AG04449 (cell line): ENCODE measurements at places on chromosomes 16 and 17.

- DNase-seq: no peak
These were observed 18.6 kb downstream of the ENGASE start for GRCh38 chr17:79093270-79093669.

- no peak for DNase-seq
These were observed 15.5 kb downstream of the NEUROD2 start for GRCh38 chr17:39591958-39592954.

- DNase-seq: no peak
These were observed 27.5 kb downstream of the TRIM25 start for GRCh38 chr17:56886288-56886731.

DNA sequence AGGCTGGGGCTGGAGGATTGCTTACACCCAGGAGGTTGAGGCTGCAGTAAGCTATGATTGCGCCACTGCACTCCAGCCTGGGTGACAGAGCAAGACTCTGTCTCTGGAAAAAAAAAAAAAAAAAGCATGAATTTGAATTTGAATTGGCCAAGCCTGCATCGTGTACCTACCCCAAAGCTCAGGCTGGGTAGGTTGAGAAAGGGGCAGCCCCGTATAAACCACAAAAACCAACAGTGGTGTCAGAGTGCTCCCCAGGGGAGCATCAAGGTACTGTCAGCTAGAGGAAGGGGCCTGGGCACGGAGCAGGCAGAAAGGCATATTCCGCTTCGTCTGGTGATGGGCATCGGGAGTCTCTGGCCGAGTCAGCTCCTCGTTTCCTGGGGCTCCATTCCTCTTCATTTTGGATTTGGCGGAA is 40.9 kb downstream of the RAP1GAP2 start:
- no peak for DNase-seq

GRCh38 chr17:66446419-66446818 is 144.0 kb downstream of the PRKCA start:
- no peak for DNase-seq

- no peak for DNase-seq
These were observed 3.7 kb downstream of the TMEM101 start for GRCh38 chr17:44010966-44011647.

- DNase-seq: no peak
These were observed 21.3 kb upstream of the C1QTNF8 start for GRCh38 chr16:1117176-1117900.

GRCh38 chr17:50062293-50063243 is 6.7 kb downstream of the ITGA3 start:
- DNase-seq: peak; percentile 67

- DNase-seq: no peak
These were observed 18.4 kb upstream of the SLFN5 start for GRCh38 chr17:35224436-35224835.

DNA sequence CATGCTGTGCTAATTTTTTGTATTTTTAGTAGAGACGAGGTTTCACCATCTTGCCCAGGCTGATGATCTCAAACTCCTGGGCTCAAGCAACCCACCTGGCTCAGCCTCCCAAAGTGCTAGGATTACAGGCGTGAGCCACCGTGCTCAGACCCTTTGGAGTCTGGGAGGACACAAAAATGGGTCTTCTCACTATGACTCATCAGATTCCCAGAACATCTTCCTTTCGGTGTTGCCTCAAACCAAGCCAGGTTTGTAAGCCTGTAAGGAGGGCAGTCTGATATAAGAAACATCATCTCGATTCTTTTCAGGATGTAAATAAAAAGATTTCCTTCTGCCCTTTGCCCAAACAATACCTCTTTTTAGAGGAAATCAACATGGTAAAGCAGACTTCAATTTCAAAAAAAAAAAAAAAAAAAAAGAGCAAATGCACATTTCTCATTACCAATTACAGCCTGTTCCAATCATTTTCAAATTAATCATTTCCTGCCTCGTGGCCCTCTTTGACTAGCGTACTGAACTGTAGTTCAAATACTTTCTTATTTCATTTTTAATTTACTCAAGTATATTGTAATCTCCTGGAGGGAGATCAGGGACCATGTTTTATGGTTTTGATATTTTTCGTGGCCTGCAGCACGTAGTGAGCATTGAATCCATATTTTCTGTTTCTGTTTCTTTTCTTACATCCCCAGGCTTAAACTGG is 409.6 kb downstream of the GRIN2A start:
- DNase-seq: no peak

- no peak for DNase-seq
These were observed 49.0 kb downstream of the RTN4RL1 start for GRCh38 chr17:1976000-1976682.

GRCh38 chr16:49527611-49528010 is 154.0 kb downstream of the C16orf78 start:
- no peak for DNase-seq

- no peak for DNase-seq
These were observed 48.7 kb downstream of the GPRC5B start for GRCh38 chr16:19835968-19836421.

GRCh38 chr16:9706217-9706836 is 475.9 kb downstream of the GRIN2A start:
- DNase-seq: no peak

DNA sequence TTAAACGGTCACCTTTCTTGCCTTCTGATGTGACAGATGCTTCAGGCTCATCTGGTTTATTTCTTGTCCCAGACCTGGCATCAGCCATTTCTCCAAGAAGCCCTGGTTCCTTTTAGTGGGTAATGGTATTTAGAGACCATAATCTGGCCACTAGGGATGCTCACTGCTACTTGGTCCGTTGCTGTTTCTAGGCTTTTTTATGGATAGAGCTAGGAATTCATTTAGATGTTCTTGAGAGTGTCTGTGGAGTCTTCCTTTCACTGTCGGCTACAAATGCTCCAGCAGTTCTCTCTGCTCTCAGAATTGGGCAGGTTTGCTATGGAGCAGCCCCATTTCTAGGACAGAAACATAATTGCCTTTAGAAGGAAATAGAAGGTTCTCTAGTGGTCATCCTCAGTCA is 214.5 kb downstream of the KATNIP start:
- no peak for DNase-seq

DNA sequence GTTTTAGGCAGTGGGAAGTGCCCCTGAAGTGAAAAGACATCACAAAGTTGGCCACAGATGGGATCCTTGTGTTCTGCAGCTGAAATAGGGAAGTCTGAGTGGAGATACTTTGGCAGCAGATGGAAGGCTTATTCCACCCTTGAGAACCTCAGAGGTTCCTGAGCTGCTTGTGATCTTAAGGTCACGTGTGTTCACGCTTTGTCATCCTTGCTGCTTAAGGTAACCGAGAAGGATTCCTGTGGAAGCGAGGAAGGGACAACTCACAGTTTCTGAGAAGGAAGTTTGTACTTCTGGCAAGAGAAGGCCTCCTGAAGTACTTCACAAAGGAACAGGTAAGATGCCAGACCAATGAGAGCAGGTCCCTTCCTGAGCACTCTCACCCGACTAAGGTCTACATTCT is 12.2 kb downstream of the ADAP2 start:
- no peak for DNase-seq

- no peak for DNase-seq
These were observed 57.4 kb upstream of the TEKT3 start for GRCh38 chr17:15398736-15399331.

- DNase-seq: no peak
These were observed 11.4 kb downstream of the TMEM11 start for GRCh38 chr17:21202512-21202911.

- DNase-seq: no peak
These were observed 43.5 kb downstream of the GPRC5B start for GRCh38 chr16:19841184-19841583.

- no peak for DNase-seq
These were observed 70.5 kb downstream of the TIMM22 start for GRCh38 chr17:1067282-1067956.

- DNase-seq: no peak
These were observed 10.8 kb downstream of the MAP2K3 start for GRCh38 chr17:21295036-21295952.

DNA sequence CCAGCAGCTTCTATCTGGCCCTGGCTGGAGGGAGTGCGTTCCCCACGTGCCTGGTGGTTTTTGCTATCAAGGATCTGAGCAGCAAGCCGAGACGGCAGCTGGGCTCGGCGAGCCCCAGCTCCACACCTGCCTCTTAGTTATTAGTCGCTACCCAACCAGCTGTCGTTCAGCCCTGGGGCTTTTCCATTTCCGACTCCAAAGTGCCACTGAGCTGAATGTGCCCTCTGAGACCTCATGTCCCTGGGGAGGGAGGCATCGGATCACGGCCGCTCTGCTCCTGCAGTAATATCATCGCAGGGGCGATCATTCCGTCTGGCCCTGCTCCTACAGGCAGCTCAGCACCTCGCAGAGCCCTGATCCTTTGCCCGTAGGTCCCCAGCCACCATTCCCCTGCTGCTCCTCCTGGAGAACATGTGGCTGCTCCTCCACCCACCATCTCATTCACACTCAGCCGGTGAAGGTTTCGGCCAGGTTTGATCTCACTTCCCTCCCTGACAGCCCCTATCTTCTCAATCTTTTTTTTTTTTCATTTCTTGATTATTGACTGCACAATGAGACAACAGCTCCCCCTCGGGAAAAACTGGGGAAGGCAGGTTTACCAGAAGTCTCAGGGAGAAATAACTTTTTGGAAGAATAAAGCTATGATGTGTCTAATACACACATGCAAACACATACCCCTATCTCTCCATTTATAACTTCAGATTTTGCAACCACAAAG is 86.7 kb downstream of the ZFHX3 start:
- no peak for DNase-seq

DNA sequence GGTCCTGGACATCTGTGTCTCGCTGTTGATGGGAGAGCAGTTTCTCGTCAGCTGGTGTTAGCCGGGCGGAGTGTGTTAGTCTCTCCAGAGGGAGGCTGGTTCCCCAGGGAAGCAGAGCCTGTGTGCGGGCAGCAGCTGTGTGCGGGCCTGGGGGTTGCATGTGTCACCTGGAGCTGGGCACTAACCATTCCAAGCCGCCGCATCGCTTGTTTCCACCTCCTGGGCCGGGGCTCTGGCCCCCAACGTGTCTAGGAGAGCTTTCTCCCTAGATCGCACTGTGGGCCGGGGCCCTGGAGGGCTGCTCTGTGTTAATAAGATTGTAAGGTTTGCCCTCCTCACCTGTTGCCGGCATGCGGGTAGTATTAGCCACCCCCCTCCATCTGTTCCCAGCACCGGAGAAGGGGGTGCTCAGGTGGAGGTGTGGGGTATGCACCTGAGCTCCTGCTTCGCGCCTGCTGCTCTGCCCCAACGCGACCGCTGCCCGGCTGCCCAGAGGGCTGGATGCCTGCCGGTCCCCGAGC is 17.9 kb downstream of the GAA start:
- no peak for DNase-seq

GRCh38 chr17:72173499-72174116 is 52.8 kb downstream of the SOX9 start:
- DNase-seq: no peak

DNA sequence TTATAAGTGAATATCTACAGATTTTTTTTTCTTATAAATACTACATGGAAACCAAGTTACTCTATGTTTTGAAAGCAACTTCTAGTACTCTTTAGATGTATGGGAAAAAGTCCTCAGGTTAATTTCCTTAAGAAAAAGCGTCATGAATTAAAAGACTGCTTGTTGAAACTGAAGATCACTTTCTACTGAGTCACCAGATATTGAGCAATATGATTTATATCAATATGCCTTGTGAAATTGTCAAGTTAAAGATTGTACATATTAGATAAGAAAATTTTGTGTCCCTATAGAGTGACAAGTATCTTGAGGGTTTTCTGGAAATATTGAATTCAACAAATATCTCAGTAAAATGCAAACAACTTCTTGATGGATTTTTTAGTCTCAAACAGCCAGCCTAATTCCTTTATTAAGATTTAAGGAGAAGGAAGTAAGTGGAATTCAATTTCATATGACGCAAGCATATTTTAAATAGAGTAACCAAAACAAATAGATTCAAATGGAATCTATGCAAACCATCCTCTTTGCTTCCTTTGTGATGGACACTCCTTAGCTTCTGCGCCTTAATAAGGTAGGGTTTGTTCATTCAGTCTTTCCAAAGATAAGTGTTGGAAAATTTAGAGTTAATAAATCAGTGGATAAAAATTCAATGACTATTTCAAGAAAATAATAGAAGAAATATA is 16.6 kb downstream of the KRT12 start:
- DNase-seq: no peak

DNA sequence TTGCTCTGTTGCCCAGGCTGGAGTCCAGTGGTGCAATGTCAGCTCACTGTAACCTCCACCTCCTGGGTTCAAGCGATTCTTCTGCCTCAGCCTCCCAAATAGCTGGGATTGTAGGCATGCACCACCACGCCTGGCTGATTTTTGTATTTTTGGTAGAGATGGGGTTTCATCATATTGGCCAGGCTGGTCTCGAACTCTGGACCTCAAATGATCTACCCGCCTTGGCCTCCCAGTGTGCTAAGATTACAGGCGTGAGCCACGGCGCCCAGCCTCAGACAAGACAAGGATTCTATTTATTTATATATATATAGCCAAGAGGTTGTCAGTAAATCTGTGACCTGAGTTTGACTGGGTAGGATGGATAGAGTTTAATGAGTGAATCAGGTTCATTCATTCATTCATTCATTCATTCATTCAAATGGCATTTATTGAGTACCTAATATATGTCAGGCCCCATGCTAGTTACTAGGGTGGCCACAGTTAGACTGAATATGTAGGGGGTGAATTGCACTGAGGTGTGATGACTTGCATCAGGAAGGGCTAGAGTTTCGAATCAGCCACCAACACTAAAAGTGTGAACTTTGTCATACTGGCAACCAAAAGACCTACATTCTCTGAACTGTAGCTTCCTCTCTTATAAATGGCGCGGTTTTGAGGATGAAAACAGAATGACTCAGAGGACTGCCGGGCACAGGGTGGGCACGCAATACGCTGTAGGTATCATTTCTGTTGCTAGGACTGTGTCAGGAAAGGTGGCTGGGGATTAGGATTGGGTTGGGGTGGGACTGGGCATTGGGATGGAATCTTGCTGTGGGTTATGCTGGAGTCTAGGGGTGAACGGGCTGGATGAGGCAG is 37.8 kb downstream of the ITGAE start:
- DNase-seq: no peak

DNA sequence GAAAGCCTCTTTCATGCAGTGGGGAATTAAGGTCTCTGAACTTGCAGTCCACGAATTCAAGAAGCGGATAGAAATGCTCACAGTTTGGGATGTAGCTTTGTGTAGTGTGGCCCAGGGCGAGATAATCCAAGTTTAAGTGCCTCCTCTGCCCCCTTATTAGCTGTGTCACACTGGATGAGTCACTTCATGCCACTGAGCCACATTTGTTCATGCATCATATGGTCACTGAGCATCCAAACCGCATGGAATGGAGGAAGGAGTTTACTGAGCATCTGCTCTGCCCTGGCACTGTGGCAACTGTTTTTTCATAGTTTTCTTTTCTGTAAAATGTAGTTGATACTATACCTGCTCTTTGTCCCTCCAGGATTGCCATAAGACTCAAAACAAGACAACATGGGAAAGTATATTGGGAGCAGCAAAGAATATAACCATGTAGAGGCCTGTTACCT is 15.1 kb upstream of the DHX8 start:
- DNase-seq: no peak

- DNase-seq: no peak
These were observed 55.7 kb upstream of the CACNG5 start for GRCh38 chr17:66779237-66779606.
